Naive thymus-derived CD8-positive, alpha-beta T cell (primary cell): ENCODE measurements at places on chromosomes 11 and 22.

GRCh38 chr11:134449051-134449450 is 37.0 kb upstream of the B3GAT1 start:
- no peak for DNase-seq

DNA sequence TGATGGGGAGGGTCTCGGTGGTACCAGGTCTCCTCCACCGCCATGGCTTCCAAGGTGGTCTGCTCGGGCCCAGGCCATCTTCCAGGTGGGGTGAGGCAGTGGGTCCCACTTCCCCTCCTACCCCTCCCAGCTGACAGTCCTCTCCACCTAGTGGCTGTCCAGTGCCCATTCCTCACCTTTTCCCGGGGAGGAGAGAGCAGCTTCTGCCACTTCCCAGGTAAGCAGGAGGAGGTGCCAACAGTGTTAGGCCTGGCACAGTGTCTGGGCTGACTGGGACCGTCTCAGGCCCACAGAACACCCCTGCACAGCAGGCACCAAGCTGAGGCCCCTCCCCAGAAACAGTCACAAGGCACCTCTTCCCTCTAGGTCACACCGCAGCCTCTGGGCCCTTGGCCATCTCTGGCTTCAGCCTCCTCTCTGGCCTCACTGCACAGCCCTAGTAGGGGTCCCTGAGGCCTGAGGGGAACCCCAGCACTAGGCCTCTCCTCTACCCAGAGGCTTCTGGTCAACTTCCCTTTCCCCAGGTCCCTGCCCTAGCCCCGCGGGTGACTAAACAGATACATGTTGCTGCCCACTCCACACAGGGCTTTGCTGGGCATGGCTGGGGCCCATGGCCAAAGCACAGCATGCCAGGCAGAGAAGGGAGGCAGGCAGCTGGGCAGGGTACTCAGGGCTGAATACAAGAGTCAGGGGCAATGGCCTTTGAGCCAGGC is 2.3 kb upstream of the ANKRD13D start:
- peak; percentile 5 for DNase-seq

DNA sequence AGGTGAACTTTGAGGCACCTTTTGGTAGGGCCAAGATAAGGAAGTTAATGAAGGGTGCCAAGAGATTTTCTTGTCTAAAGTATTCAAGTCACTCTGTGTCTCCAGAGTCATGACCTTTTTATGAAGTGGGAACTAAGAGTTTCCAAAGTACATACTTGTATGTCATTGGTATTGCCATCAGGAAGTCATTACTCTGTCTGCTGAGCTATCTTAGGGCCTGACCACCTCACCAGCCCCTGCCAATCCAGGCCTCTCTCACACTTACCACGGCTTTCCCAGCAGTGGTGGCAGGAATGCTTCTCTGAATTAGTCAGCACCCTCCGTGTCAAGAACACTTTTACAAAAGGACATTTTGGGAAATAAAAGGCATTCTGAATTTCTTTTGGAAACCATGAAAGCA is 192.8 kb upstream of the MTNR1B start:
- DNase-seq = no peak

- DNase-seq = no peak
Observed at GRCh38 chr11:87374038-87374807, 336.5 kb downstream of the TMEM135 start.

- DNase-seq = no peak
Observed at GRCh38 chr11:114081641-114082414, 22.3 kb downstream of the ZBTB16 start.

GRCh38 chr11:21814169-21814568 is 378.7 kb upstream of the ANO5 start:
- no peak for DNase-seq

- DNase-seq = no peak
Observed at GRCh38 chr22:37764622-37765021, 43.1 kb upstream of the GCAT start.

GRCh38 chr11:11155962-11156815 is 196.9 kb downstream of the CSNK2A3 start:
- DNase-seq = peak; percentile 31

DNA sequence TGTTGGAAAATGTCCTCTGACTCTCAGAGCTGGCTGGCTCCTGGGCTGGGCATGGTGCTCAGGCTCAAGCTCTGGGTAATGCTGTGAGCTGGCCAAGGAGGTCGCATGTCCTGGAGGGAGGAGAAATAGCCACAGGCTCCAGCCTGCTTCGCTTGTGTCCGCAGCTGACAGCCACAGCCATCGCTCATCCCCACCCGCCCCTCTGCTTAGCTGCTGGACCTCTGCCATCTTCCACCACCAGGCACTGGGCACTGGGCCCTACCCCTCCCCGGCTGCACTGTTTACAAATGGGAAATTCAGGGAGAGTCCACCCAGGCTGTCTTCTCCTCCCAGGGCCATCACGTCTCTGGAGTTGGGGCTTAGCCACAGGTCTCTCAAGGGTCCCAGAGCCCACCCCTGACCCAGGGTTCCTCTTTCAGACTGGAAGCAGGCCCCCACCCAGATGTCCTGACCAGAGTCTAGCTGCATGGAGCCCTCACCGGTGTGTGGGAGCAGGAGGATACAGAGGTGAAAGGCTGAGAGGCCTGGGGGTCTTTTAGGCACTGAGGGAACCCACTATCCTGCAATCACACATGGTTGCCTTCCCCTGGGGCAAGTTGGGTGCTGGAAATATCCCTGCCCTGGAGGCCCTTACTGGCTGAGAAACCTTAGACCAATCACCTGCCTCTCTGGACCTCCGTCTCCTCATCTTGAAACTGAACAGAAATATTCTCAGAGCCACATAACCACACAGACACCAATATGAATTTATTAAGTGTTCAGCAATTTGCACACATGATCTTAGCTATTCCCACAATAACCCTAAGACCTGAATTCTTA is 62.7 kb downstream of the CD82 start:
- DNase-seq = no peak
